ENCODE measurements at places on chromosomes 3 and 15.

GRCh38 chr3:70186221-70186620, 126.2 kb downstream of the MDFIC2 start:
- no peak for DNase-seq

DNA sequence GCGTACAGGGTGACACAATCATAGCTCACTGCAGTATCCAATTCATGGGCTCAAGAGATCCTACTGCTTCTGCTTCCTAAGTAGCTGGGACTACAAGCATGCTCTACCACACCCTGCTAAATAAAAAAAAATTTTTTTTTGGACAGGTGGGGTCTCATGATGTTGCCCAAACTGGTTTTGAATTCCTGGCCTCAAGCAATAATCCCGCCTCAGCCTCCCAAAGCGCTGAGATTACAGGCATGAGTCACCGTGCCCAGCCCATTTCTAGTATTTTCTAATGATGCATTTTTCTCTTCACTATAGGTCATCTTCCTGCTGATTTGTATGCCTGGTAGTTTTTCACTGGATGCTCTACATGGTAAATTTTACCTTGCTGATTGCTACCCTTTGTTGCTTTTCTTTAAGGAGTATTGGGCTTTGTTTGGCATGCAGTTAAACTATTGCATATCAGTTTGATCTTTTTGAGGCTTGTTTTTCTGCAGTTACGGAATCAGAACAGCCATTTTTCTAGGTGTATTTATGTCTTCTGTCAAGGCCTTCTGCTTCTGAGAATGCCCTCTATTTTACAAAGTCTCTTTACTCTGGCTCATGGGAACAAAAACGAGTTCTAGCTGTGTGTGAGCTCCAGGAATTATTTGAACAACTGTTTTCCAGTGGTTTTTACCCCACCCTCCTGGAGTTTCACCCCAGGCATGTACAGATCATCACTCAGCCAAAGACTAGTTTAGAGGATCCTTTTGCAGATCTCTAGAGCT, 14.2 kb upstream of the NPTN start:
- peak; percentile 82 for DNase-seq

DNA sequence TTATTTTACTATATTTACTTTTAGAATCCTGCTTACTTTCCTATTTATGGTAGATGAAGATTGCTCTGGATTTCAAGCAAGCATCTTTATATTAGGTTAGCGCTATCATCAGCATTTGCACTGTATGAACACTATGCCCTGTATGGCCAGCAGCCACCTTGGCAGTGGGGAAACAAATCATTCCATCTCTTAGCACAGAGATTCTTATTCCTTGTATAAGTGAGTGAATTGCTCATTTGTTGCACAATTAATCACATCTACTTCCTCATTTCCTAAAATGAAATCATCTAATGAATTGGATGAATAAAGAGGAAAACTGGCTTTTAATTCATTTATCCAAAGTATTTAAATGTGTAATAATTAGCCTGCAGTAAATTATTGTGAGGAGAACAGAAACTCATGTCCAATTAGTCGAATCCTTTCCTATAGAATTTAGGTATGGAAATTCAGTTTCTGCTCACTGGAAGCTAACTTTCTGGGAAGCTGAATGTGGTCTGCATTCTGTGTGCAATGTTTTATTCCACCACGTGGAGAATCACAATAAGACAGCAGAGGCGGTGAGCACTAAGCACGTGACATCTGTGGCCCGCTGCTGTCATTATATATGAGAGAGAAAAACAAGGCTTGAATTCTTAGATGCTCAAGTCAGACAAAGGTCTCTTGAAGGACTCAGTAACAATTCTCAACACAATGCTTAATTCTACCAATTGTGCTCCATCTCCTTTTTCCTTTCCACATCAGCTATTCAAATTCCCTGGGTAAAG, 93.4 kb downstream of the PEX5L start:
- DNase-seq, result no peak

- peak; percentile 43 for DNase-seq
Observed at GRCh38 chr3:188594139-188594538, 440.2 kb downstream of the LPP start.

DNA sequence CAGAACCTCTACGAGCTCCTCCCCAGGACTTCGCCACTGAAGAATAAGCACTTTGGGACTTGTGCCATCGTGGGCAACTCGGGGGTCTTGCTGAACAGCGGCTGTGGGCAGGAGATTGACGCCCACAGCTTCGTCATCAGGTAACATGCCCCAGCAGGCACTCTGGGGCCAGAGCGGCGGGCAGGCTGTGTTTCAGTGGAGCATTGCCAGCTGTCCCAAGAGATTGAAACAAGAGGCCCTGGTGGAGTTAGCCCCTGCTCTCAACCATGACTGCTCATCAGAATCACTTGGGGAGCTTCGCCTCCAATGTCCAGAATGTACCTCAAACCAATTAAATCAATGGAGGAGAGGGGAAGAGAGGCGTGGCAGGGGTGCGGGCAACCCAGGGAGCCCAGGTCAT, 44.8 kb downstream of the ST8SIA2 start:
- DNase-seq, result no peak
